ENCODE measurements at places on chromosomes 5 and 9. TPM values are rescaled to one million over a fixed set of nuclear protein-coding genes. Genes with fewer than 3 reads are reported as not detected.
A peak's percentile ranks its signal among the peaks of the same experiment; 100 is the strongest.

DNA sequence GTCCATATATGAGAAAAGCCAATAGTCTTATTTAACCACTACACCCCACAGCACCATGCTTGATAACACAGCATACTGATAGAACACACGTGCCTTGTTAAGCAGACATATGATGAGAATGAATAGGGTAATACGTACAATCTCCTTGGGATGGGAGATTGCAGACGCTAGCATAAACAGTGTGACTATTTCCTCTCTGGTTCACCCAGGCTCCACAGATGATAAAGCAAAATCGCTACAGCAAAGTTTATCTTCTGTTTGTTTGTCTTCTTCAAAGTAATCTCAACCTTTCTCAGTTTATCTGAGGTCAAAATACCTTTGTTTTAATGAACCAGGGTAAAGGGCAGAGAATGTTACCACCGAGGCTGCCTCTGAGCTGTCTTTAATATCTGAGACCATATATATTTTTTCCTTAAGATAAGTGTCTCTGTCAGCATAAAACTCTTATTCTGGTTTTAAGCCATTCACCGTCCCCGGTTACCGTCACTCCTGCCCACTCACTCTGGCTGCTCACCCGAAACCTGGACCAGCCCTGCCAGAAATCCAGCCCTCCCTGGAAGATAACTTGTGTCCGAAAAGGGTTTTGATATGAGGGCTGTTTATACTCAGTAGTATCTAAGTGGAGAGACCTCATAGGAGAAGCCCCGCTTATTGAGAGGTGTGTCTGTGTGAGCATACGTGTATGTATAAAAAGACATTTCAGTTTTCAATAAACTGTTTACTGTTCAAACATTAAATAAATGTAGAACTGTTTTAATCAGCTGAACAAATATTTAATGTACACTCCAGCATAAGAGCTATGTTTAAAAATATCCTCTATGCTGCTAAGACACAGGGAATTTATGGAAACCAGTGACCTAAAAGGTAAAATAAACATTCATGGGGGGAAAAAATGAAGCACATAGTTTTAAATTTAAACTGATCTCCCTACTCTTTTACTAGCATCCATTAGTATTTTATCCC lies 465.4 kb downstream of the RASEF start:
- peaks cover 3% of the 10 kb centered on the region for H3K4me1 ChIP-seq
- no peaks in the 10 kb centered on the region for H3K27me3 ChIP-seq

DNA sequence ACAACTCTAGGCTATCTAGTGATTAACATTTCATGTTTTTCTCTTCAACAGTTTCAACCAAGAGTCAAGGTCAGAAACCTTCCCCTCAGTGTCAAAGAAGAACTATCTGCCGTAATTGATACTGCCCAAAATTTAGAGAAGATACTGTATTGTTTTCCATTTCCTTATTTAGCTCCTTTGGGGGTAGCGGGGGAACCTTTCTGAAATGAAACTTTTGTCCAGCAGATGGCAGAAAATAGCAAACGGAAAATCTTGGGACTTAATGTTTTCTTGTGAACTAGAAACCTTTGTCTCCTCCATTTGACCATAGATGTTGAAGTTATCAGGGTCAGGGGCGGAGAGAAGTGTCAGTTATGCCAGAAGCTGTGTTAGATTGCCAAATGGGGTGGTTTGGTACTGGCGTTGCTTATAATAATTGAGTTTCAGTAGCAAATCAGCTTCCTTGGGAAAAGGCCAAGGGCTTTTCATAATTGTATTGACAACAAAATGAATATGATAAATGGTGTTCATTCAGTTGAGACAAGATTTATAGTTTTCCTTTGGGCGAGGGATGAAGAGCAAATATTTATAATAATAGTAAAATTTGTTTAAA lies 101.7 kb upstream of the TLX3 start:
- DNase-seq: peak; percentile 35
- no peak overlapping the region for H3K4me3 ChIP-seq
- no peaks in the 10 kb centered on the region for H3K4me1 ChIP-seq
- no peaks in the 10 kb centered on the region for H3K27me3 ChIP-seq

GRCh38 chr9:18747595-18747994 lies 273.6 kb downstream of the ADAMTSL1 start:
- no peaks in the 10 kb centered on the region for H3K4me1 ChIP-seq
- H3K4me3 ChIP-seq: no peak overlapping the region
- no peaks in the 10 kb centered on the region for H3K27me3 ChIP-seq

- H3K27me3 ChIP-seq: peaks cover 15% of the 10 kb centered on the region
- H3K36me3 ChIP-seq: no peaks in the 10 kb centered on the region
- DNase-seq: no peak
- no peak overlapping the region for H3K27ac ChIP-seq
Observed at GRCh38 chr5:149143470-149143869, 2.2 kb downstream of the ABLIM3 start.

The TAS2R1 gene
- not detected for total RNA-seq

The SH3GL2 gene
- not detected for total RNA-seq
